ENCODE measurements at places on chromosomes 3 and 15.

DNA sequence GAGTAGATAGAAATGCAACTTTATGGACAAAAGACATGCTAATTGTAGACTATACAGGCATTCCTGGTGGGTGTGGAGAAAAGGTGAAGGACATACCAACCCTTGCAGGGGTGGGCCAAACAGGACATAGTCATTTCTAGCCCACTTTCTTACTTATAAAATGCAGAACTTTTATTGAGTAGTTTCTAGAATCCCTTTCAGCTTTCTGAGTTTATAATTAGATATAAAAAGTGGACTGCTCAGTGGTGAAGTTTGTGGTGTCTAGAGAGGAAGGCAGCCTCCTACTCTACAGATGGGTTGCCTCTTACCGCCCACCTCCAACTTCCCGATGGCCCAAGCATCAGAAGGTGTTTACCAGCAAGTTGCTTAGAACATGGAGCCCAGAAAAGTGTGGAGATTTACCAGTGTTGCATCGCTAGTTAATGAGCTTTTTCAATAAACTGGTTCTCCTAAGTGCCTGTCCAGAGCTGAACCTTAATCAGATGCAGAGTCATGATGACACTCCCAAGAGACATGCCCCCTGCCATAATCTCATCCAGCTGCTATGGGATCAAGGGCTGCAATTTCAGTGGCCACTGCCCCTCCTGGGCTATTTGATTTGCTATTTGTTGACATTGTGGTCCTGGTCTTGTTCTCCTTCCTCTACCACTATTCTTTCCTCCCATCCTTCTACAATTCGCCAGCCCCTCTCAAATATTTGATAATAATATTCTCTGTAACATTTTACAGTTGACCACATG is 77.5 kb upstream of the STRIT1 start:
- DNase-seq: no peak

GRCh38 chr3:134903837-134904236 is 108.8 kb downstream of the EPHB1 start:
- no peak for DNase-seq

- no peak for DNase-seq
Measured at GRCh38 chr3:17686613-17687012, 55.8 kb downstream of the TBC1D5 start.

- no peak for DNase-seq
Measured at GRCh38 chr3:149581681-149582370, 76.0 kb downstream of the WWTR1 start.

GRCh38 chr3:101143012-101143411 is 149.8 kb upstream of the ABI3BP start:
- no peak for DNase-seq

DNA sequence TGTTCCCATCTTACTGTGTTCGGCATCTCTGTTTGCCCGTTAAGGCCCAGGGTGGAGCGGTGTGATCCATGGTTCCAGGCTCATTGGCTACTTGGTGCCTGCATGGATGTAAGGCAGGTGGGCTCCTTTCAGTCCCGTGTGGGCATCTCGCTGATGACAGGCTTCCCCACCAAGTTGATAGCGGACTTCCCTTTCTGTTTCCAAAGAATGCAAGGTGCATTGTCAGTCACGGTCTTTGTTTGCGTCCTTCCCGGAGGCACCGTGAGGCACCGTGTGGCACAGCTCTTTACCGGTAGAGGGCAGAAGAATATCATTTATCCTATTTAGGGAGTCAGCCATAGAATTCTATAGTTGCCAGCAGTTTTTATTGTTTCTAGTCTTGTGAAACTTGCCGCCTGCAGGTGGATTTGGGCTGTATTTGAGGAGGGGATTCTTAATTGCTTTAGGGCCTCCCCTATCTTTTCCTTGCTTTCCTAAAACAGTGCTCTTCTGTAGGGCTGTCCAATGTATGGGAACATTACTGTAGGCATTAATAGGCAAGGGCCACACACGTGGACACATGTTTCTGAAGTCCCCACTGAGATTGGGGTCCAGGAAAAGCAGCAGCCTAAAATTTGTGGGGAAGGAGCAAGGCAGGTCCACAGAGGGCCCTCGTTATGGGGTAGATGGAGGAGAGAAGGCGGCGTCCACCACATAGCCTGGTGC is 244.1 kb downstream of the SLCO3A1 start:
- peak; percentile 29 for DNase-seq

- no peak for DNase-seq
Measured at GRCh38 chr15:90910441-90911301, 7.6 kb downstream of the MAN2A2 start.

GRCh38 chr3:25723802-25724201 is 59.1 kb upstream of the TOP2B start:
- no peak for DNase-seq

- DNase-seq: peak; percentile 50
Measured at GRCh38 chr3:127671523-127672428, 976 bp upstream of the ABTB1 start.

DNA sequence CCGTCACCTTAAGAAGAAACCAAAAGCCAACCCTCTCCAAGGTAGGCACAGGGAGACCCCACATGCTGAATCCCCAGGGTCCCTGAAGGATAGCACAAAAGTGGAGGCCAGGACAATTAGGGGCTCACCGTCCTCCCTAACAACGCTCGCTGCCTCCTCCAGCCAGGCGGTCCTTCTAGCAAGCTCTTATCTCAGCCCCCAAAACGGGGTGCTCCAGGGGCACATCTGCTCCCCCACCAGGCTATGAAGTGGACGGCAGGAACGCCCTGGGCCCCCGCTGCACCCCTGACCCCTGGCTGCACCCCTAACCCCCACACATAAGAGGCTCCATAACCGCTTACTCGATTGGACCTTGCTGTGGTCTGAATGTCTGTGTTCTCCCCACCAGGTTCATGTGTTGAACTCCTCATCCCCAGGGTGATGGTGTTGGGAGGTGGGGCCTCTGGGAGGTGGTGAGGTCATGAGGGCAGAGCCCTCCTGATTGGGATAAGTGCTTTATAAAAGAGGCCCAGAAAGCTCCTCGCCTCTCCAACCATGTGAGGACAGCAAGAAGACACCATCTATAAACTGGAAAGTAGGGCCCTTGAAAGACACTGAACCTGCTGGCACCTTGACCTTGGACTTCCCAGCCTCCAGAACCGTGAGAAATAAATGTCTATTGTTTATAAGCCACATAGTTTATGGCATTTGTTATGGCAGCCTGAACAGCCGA is 153.3 kb downstream of the NUP210 start:
- no peak for DNase-seq

- DNase-seq: no peak
Measured at GRCh38 chr3:1969281-1969680, 129.4 kb upstream of the CNTN4 start.

- no peak for DNase-seq
Measured at GRCh38 chr3:185759512-185759911, 65.3 kb downstream of the IGF2BP2 start.

DNA sequence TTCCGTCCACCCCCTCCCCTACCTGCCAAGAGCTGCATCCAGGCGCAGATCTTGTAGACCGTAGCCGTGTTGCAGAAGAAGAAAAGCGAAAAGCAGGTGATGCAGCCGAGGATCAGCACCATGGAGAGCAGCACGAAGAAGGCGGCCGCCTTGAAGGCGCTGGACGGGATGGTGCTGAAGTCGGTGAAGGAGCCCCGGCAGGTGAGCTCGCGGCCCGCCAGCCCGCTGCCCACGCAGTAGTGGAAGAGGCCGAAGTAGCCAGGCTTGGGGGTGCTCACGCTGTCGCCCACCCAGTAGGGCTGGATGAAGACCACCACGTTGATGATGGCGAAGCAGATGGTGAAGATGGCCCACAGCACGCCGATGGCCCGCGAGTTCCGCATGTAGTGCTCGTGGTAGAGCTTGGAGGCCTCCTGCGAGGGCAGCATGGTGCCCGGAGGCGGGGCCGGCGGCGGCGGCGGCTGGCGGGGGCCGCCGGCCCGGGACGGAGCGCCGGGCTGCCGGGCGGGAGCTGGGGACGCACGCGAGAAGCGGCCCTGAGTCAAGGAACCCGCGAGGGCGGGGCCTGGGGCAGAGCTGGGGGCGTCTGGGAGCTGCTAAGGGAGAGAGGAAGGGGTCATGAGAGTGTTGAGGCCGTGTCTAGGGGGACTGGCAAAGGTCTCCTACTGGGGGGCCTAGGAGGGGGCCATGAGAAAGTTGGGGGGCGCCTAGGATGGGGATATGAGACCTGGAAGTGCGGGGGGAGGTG is 1.2 kb downstream of the LHFPL4 start:
- DNase-seq: peak; percentile 24

GRCh38 chr3:156664011-156664830 is 10.2 kb upstream of the TIPARP start:
- DNase-seq: no peak

GRCh38 chr3:30924763-30925162 is 30.3 kb upstream of the GADL1 start:
- DNase-seq: no peak

DNA sequence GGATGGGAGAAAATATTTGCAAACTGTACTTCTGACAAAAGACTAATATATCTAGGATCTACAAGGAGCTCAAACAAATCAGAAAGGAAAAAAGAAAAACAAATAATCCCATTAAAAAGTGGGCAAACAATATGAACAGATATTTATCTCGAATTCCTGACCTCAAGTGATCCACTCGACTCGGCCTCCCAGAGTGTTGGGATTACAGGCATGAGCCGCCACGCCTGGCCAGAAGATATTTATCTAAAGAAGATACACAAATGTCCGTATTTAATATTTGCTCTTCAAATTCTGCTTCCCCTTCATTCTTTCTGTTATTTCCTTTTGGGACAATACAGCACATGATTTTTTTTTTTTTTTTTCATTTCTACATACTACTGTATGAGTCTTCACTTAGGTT is 151.7 kb upstream of the GRM7 start:
- DNase-seq: no peak

DNA sequence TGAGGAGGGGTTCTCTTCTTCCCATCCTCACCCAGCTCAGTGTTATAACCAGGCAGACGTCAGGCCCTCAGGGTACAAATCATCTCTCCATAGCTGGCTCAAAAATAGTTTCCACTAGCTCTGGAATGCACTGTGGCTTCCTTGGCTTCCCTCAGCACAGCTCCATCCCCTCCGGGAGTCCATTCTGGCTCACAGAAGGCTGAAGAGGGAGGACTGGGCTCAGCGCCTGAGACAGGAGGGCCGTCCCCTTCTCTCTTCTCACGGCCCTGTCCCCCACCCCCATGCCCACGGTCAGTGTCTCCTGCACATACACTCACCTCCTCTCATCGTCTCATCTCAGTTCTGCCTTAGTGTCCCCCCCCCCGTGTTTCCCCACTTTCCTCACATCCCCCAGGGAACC is 50.1 kb downstream of the UMPS start:
- DNase-seq: no peak

DNA sequence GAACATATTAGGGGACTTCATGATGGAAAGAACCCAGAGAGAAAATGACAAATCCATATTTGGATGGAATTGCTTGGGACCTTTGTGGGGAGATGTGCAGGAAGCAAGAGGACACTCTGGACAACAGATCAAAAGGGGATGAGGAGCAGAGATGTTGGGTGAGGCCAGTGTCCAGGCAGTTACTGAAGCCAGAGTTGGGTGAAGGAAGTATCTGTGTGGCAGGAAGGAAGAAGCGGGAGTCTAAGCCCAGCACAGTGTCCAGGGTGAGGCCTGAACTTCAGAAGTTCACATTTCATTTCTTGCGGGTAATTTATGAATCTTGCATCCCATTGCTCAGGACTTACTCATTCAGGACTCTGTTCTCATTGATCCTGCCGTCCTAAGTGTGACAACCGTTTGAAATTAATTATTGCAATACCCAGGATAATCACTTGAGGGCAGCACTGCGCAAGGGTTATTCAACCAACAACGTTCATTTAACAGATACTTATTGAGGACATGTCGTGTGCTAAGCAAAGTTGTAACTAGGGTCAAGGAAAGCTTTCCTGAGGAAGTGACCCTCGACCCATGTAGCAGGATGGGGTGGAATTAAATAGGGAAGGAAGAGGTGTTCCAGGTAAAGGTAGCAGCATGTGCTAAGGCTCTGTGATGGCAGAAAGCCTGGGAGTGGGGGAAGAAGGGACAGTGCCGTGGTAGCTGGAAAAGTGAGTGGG is 61.3 kb upstream of the CMTM8 start:
- peak; percentile 44 for DNase-seq

DNA sequence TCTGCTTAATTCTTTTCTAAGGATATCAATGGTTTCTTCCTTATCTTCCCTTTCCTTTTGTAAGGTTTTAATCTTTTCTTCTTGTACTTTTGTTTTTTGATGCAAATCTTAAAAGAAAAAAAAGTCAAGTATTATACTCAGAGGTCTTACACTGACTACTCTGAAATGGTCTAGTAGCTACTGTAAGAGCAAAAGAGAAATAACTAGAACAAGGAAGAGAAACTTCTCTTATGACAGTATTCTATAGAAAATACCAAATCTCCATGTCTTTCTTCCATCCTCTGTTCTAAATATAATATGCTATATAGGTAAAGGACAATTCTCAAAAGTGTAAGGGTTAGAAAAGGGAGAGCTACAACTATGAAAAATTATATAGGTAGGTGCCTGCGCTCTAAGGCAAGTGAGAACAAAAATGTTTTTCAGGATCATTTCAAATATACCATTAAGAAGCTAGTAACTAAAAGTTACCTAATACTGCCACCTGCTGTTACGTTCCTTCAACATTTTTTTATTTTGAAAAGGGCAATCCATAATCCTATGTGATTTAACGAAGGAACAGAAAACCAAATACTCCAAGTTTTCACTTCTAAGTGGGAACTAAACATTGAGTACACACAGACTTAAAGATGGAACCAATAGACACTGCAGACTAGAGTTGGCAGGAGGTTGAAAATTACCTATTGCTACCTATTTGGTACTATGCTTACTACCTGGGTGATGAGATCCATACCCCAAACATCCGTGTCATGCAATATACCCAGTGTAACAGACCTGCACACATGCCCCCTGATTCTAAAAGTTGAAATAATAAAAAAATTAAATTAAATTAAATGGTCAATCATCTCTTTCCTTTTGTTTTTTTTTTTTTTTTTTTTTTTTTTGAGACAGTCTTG is 36.7 kb downstream of the CIP2A start:
- no peak for DNase-seq

Measured in activated CD8-positive, alpha-beta memory T cell treated with anti-CD3 and anti-CD28 coated beads, Interleukin-2, amount 50 U/mL, for 4 hours (primary cell).